NCI-H1105 treated with DMSO at 0.1 percent for 48 hours (cell line): ENCODE measurements at places on chromosomes 7 and 10.

DNA sequence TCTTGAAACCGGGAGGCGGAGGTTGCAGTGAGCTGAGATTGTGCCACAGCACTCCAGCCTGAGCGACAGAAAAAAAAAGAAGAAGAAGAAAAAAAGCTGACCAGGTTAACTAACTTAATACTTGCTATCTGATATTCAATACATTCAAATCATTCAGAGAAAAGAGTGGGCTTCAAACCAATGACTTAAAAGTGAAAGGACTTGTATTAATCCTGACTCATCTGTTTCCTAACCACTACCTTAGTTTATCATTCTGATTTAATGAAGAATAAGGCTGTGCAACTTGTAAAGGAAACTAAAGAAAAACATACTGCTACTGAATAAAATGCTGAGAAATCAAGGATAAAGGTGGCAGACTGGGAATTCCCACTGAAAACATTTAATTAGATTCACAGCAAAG, 128.4 kb downstream of the NRBF2 start:
- DNase-seq: no peak

DNA sequence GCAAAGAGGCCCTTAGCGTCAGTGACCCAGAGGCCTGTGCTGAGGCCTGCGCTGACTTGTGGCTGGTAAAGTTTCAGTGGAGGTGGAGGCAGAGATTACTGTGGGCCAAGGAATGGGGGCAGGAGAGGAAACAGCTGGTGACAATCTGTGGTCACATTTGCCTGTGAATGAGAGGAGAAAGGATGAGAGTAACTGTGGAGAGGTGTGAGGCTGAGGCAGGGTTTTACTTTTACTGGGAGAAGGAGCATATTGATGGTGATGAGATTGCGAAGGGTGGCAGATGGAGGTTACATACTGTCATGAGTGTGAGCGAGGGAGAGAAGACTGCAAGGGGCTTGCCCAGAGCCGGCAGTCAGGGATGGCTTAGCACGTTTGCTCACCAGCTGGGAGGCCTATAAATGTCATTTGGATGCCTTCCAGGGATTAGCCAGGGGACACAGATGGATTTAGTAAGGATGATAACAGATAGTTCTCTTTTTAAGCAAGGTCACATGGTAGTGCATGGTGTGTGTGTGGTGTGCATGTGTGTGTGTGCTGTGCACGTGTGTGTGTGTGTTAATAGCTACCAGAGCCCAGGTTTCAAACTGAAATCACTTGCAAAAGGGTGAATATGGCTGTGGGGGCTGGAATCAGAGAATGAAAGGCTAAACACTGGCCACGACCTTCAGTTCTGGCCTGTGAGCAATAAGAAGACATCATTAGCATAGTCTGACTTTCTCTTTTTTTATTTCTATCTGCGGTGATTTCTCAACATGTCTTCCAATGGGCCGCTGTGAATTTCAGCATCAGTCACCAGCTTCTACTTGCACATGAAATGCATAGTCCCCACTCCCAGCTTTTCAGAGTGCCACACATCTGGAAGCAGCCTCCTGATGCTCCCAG, 291.5 kb upstream of the ZNF32 start:
- no peak for DNase-seq

GRCh38 chr7:77157446-77157845, 35.0 kb downstream of the CCDC146 start:
- no peak for DNase-seq

- DNase-seq: no peak
Measured at GRCh38 chr7:28045592-28045991, 135.0 kb downstream of the JAZF1 start.

- no peak for DNase-seq
Measured at GRCh38 chr7:32026083-32026425, 44.2 kb downstream of the PDE1C start.

GRCh38 chr7:47619806-47620205, 37.9 kb upstream of the TNS3 start:
- DNase-seq: no peak

DNA sequence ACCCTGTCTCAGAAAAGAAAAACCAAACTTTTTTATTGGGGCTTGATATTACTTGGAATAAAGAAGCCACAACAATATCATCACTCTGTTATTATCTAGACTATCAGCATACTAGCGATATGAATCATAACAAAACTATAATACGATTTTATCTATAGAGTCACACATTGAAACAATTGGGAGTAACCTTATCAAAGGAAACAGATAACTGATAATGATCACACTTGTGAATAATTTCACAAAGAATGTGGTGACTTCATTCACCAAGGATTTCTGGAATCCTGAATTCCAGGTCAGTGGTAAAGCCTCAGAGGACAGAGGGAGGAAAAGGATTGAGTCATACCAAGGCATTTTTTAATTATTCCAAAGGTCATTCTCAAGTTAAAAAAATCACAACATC, 32.1 kb upstream of the NMT2 start:
- no peak for DNase-seq

DNA sequence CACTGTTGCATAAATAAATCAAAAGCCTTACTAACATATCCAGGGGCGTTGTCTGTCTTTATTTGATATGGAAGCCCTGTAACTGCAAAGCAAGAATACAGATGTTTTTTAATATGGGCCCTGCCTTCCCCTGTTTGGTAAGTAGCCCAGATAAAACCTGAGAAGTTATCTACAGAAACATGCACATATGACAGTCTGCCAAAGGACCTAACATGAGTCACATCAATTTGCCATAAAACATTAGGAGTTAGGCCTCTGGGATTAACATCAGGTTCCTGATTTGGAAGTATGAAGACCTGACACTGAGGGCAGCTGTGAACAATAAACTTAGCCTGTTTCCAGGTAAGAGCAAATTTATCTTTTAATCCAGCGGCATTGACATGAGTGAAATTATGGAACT, 1588.8 kb downstream of the REEP3 start:
- no peak for DNase-seq

DNA sequence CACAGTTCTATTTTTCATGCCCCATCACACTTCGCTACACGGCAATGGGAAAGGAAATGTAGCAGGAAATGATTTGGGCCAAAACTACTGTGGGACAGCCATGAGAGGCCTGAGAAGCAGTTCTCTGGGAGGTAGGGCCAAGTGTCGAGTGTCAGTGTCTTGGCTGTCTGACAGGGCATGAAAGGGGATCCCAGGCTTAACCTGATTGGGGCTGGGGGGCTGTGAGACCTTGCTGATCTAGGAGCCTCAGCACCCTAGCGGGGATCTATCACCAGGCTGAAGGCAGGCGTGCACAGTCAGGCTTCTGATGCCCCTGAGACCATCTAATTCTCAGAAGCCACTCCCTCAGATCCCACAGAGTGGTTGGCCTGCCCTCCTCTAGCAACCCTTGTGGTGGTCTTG, 58.2 kb upstream of the SLC25A13 start:
- DNase-seq: peak; percentile 37

GRCh38 chr10:88754287-88754686, 5.5 kb upstream of the LIPN start:
- DNase-seq: no peak

DNA sequence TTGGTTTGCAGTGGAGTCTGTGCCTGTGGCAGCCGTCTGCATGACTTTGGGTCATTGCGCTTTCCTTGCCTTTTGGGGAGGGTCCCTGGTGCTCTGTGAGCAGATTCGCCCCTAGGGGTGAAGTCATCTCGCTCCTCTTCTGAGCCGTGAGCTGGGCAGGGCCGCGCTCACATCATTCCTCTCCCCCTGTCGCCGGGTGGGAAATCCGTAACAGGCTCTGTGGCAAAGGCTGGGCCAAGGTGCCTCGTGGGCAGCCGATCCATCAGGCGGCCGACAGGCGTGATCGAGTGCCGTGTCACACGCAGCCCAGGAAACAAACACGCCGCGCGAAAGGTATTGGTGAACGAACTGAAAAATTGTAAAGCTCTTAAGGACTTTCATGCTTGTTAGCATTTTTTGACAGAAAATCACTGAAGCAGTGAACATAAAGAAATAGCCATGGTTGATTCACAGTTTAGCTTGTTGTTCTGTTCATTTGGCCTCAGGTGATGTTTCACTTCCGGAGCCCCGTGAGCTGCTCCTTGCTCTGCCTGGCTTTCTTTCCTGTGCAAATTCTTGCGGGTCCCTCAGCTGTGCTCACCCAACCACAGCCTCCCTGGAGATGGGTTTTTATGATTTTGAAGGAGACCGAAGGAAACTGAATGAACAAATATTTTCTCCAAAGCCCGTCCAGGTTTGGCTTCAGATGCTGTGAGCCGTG, 122.1 kb downstream of the NKX6-2 start:
- no peak for DNase-seq

DNA sequence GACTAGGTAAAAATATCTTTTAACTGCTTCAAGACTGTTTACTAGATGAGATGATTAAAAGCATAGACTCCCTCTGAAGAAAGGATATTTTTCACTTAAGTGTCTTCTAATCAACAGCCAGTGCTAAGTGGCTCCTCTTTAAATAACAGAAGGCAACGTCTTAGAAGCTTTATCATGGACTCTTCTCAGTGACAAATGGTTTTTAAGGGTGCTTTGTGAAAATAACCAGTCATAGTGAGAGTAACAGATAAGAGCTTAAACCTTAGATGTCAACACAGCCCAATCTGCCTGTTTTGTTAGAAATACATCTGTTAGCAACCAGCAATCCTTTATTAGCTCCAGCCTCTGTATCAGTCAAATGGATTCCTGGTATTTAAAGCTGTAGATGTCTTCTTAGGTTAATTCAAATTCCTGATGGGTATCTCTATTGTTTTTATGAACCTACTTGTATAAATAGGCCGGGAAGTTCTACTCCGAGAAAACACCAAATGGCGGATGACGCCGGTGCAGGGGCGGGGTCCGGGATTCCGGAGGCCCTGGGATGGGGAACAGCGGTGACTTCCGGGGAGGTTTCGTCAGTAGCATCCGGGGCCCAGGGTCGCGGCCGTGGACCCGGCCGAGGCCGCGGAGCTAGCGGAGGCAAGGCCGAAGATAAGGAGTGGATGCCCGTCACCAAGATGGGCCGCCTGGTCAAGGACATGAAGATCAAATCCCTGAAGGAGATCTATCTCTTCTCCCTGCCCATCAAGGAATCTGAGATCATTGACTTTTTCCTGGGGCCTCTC, 285.4 kb downstream of the GPR37 start:
- DNase-seq: no peak

DNA sequence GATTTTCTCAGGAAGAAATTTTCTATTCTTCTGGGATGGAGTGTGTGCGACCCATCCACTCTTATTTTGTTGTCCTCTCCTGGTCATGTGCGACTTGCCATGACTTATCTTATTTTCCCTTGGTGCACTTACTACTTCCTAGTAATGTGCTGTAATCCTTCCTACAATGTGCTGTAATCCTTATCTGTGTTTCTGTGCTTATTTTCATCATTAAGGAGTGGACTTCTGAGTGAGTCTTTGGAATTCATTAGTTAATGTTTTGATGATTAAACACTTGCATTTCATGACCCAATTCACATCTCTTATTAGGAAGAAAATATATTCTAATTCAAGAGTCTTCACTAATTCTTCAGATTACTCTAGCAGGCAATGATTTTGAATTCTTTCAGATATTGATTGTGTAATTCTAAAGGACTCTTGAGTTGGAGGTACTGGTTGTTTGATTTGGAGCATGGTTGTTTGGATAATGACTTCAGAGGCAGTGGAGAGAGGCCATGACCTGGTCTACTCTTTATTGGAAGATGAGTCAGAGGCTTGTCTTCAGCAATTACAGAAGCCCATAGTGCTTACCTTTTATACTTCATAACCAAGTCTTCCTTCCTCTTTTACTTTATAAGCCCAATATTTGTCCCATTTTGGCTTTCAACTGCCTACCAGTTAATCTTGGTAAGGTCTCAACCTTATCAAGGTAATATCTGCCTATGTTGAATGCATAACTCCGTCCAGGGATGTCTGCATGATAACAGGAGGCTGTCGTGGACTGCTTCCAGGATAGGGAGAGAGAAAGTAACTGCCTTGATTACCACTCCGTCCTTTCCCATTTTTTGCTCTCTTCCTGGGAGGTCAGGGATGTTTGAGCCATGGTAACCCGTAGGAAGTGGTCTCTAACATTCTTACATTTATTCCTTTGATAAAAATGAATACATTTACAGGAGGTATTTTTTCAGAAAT, 278.3 kb upstream of the SP8 start:
- DNase-seq: no peak

DNA sequence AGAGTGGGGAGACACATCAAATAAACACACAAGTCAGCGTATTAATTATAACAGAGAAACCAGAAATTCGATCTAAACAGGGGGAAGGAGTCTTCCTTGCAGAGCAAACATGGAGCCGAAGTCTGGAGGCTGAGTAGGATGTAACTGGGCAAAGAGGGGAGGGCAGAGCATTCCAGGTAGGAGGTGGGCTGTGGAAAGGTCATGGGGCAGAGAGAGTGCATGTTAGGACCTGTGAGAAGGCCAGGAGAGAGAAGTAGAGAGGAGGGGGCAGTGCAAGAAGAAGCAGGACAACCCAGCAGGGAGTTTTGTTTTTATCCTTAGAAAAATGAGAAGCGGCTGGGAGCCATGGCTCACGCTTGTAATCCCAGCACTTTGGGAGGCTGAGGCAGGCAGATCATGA, 130.8 kb upstream of the GPR26 start:
- DNase-seq: no peak

DNA sequence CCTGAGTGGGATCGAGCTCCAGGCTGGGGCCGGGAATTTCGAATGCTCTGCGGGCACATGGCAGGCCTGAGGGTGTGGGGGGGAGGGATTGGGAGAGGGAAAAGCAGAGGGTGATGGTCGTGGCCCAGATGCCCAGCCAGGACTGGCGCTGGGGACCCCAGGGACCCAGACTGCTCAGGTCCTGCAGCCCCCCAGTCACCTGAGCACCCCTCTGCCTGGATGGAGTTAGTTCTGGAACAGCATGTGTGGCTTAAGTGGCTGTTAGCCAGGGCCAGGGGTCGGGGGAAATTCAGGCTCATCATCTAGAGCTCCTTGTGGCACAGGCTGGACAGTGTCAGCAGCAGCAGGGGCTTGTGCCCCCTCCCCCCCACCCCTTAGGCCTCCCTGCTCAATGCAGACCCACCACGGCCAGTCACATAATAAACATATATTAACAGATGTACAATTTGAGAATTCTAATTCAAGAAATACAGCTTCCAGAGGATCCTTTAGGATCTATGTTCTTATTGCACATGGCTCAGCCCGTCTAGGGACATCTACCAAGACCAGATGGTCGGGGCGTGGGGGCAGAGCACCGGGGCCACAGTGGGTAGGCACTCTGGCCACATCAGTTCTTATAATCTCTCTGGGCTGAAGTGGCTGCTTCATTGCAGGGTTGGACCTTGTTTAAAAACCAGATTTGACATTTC, 22.2 kb downstream of the DNAJB12 start:
- DNase-seq: no peak
